Activated naive CD8-positive, alpha-beta T cell treated with anti-CD3 and anti-CD28 coated beads, Interleukin-2, amount 10 ng/mL, durations not matched to agents 7 days and 5 days (primary cell): ENCODE measurements at places on chromosomes 2 and 18. TPM values are rescaled to one million over a fixed set of nuclear protein-coding genes. Genes with fewer than 3 reads are reported as not detected.

ALPP gene
- total RNA-seq = not detected

RAX gene
- not detected for total RNA-seq

DNA sequence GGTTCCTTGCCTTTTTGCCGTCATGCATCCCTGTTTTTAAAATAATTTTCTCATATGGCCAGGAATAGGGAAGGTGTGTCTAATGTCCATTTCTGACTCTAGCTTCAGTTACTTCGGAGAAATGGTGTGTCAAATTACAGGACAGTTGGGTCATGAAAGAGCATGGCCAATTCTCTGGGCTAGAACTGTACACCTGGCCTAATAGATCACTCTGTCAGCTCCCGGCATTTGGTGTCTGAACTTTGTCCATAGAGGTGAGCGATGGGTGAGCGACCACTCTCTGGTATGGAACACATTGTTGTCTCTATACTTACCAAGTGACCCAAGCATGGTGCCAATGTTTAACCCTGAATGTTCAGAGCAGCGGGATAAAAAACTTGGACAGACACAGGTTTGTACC, 38.3 kb upstream of the ASB18 start:
- H3K27me3 ChIP-seq = no peaks in the 10 kb centered on the region
- no peak overlapping the region for H3K4me3 ChIP-seq
- no peaks in the 10 kb centered on the region for H3K4me1 ChIP-seq
- DNase-seq = no peak
- no peaks in the 10 kb centered on the region for H3K36me3 ChIP-seq

- no peak overlapping the region for H3K27ac ChIP-seq
- H3K36me3 ChIP-seq = no peaks in the 10 kb centered on the region
- peaks cover 10% of the 10 kb centered on the region for H3K4me1 ChIP-seq
- peaks cover 45% of the 10 kb centered on the region for H3K27me3 ChIP-seq
- DNase-seq = no peak
Observed at GRCh38 chr2:176558574-176559140, 289.4 kb downstream of the MTX2 start.

CHRND gene
- total RNA-seq = not detected

GRCh38 chr2:238133499-238134392, 4.7 kb upstream of the KLHL30 start:
- no peaks in the 10 kb centered on the region for H3K27me3 ChIP-seq
- no peaks in the 10 kb centered on the region for H3K4me1 ChIP-seq
- H3K4me3 ChIP-seq = no peak overlapping the region
- no peak for DNase-seq
- no peaks in the 10 kb centered on the region for H3K36me3 ChIP-seq
- no peak overlapping the region for H3K27ac ChIP-seq

- H3K4me1 ChIP-seq = no peaks in the 10 kb centered on the region
- no peak overlapping the region for H3K27ac ChIP-seq
- no peaks in the 10 kb centered on the region for H3K27me3 ChIP-seq
- no peaks in the 10 kb centered on the region for H3K36me3 ChIP-seq
- no peak for DNase-seq
- no peak overlapping the region for H3K4me3 ChIP-seq
Observed at GRCh38 chr2:6510532-6510931, 355.2 kb downstream of the CMPK2 start.
